ENCODE measurements at places on chromosomes 3 and 15.

GRCh38 chr15:74438206-74438605 lies 4.4 kb upstream of the SEMA7A start:
- no peak for DNase-seq
- peaks cover 16% of the 10 kb centered on the region for H3K4me1 ChIP-seq
- no peaks in the 10 kb centered on the region for H3K27me3 ChIP-seq
- H3K4me3 ChIP-seq, result no peak overlapping the region

GRCh38 chr3:24730173-24730572 lies 235.5 kb upstream of the THRB start:
- no peaks in the 10 kb centered on the region for H3K4me1 ChIP-seq
- H3K4me3 ChIP-seq, result no peak overlapping the region
- H3K27ac ChIP-seq, result no peak overlapping the region
- no peaks in the 10 kb centered on the region for H3K36me3 ChIP-seq
- H3K27me3 ChIP-seq, result no peaks in the 10 kb centered on the region

GRCh38 chr15:42819786-42820185 lies 82.9 kb upstream of the CDAN1 start:
- no peaks in the 10 kb centered on the region for H3K36me3 ChIP-seq
- no peak overlapping the region for H3K27ac ChIP-seq
- H3K4me3 ChIP-seq, result no peak overlapping the region
- no peaks in the 10 kb centered on the region for H3K27me3 ChIP-seq
- H3K4me1 ChIP-seq, result no peaks in the 10 kb centered on the region
- no peak for DNase-seq

DNA sequence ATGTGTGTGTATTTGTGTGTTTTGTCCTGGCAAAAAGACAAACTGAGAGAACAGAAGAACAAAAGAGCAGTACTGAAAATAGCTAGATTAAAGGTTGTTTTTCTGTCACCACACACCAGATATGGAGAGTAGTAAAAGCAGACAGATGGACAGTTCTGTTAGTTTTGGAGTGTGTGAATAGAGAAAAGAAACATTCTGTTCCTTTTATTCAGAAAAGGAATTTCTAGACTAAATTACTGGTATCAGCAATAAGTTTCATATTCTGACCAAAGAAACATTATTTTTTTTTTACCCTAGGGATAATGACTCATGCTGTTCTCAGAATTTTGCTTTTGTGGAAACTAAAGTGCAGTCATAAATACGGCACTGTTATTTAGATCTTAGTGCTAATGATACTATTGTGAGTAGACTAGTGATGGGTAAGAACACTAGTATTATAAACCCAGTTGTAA lies 32.9 kb downstream of the PIK3CA start:
- H3K4me1 ChIP-seq, result peaks cover 38% of the 10 kb centered on the region
- H3K36me3 ChIP-seq, result no peaks in the 10 kb centered on the region
- peak overlapping the region; percentile 42 for H3K27ac ChIP-seq
- DNase-seq, result peak; percentile 72

DNA sequence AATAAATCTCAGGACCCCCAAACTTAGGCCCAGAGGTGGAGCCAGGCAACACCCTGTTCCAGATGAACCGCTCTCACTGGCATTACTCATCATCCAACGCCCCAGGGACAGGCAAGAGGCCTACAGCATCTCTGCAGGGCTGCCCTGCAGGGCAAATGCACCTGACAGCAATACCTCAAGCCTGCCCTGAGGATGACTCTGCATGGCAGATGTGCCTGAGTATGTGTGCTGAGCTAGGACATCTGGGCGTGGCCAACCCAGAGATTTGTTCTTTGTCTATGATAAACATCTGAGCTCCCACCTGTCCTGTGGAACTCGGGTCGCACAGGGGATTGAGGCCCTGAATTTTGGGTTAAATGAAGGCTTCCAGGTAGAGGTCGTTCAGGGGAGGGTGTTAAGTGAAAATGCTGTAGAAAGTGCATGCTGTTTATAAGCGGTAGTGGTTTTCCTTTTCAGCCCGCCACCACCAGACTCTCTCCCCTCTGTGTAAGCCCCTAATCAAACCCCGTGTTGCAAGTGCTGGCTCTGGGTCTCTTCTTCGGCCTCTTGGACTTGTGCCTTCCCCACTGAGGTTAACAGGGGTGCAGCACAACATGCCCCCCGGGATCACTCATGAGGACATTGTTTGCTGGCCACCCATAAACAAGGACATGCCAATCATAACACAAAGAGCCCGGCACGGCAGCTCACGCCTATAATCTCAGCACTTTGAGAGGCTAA lies 92.3 kb downstream of the ATP10A start:
- H3K4me1 ChIP-seq, result peaks cover 16% of the 10 kb centered on the region
- peak; percentile 22 for DNase-seq
- H3K27ac ChIP-seq, result no peak overlapping the region
- H3K4me3 ChIP-seq, result no peak overlapping the region
- no peaks in the 10 kb centered on the region for H3K27me3 ChIP-seq
- H3K36me3 ChIP-seq, result peaks cover 7% of the 10 kb centered on the region

- no peak overlapping the region for H3K4me3 ChIP-seq
- peak; percentile 95 for DNase-seq
- peaks cover 19% of the 10 kb centered on the region for H3K4me1 ChIP-seq
- no peaks in the 10 kb centered on the region for H3K27me3 ChIP-seq
- H3K27ac ChIP-seq, result peak overlapping the region; percentile 37
- no peaks in the 10 kb centered on the region for H3K36me3 ChIP-seq
Measured at GRCh38 chr3:45972534-45973402, 22.9 kb downstream of the FYCO1 start.

Data from GM23248 (cell line).